ENCODE measurements at places on chromosomes 2 and 18.

GRCh38 chr2:43041661-43042360 is 184.6 kb downstream of the ZFP36L2 start:
- peak; percentile 88 for DNase-seq

- DNase-seq = peak; percentile 77
Observed at GRCh38 chr2:201406077-201406662, 45.1 kb downstream of the TRAK2 start.

DNA sequence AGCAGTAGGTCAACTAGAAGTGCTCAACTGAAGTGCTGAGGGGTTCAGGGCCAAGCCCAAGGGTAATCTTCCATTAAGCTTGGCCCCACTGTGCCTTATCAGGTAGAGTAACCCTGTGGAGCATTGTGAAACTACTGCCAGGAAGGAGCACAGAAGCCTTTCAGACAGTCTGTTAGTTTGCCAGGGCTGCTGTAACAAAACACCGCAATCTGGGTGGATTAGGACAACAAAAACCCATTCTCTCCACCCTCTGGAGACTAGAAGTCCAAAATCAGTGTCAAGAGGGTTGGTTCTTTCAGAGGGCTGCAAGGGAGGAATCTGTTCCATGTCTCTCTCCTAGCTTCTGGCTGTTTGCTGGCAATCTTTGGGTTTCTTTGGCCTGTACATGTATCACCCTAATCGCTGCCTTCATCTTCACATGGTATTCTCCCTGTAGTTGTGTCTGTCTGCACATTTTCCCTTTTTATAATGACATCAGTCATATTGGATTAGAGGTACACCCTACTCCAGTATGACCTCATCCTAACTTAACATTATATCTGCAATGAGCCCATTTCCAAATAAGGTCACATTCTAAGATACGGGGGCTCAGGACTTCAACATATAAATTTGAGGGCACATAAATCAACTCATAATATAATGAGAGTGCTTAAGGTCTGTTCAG is 21.2 kb downstream of the VIT start:
- DNase-seq = no peak

DNA sequence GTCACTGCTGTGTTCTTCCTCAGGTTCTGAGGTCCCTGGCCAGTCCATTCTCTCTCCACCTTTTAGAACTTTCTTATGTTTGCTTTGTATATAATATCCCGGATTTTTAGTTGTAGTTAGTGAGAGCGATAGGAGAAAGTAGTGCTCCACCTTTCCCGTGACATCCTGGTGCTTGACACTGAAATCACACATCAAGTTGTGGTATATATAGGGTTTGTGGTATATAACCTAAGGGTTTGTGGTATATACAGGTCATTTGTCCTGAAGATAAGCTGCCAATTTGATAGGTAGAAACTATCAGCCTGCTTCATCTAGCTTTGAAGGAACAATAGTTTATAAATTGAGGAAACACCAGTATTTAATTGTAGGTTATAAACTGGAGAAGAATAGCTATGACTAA is 13.1 kb downstream of the ZNF892 start:
- DNase-seq = no peak

Data from kidney glomerular epithelial cell (primary cell).